MCF 10A (cell line): ENCODE measurements at places on chromosomes 6 and 20. TPM values are rescaled to one million over a fixed set of nuclear protein-coding genes. Genes with fewer than 3 reads are reported as not detected.

DNA sequence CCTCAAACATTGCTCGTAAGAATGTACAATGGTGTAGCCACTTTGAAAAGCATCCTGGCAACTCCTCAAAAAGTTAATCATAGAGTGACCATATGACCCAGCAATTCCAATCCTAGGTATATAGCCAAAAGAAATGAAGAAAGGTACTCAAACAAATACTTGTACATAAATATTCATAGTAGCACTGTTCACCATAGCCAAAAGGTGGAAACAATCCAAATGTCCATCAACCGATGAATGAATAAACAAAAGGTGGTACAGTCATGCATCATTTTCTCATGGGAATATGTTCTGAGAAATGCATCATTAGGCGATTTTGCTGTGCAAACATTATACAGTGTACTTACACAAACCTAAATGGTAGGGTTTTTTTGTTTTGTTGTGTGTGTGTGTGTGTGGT is 74.4 kb upstream of the TBC1D7 start:
- H3K4me1 ChIP-seq = peaks cover 37% of the 10 kb centered on the region
- no peak overlapping the region for H3K27ac ChIP-seq
- no peaks in the 10 kb centered on the region for H3K27me3 ChIP-seq
- DNase-seq = peak; percentile 54

- H3K36me3 ChIP-seq = peaks cover 75% of the 10 kb centered on the region
- H3K4me3 ChIP-seq = peak overlapping the region; percentile 91
Measured at GRCh38 chr20:31718952-31719643, 3.6 kb downstream of the BCL2L1 start.

- H3K4me3 ChIP-seq = no peak overlapping the region
- no peaks in the 10 kb centered on the region for H3K27me3 ChIP-seq
- H3K4me1 ChIP-seq = no peaks in the 10 kb centered on the region
- no peaks in the 10 kb centered on the region for H3K36me3 ChIP-seq
- no peak overlapping the region for H3K27ac ChIP-seq
Measured at GRCh38 chr6:131998255-131998982, 47.2 kb upstream of the CCN2 start.

DNA sequence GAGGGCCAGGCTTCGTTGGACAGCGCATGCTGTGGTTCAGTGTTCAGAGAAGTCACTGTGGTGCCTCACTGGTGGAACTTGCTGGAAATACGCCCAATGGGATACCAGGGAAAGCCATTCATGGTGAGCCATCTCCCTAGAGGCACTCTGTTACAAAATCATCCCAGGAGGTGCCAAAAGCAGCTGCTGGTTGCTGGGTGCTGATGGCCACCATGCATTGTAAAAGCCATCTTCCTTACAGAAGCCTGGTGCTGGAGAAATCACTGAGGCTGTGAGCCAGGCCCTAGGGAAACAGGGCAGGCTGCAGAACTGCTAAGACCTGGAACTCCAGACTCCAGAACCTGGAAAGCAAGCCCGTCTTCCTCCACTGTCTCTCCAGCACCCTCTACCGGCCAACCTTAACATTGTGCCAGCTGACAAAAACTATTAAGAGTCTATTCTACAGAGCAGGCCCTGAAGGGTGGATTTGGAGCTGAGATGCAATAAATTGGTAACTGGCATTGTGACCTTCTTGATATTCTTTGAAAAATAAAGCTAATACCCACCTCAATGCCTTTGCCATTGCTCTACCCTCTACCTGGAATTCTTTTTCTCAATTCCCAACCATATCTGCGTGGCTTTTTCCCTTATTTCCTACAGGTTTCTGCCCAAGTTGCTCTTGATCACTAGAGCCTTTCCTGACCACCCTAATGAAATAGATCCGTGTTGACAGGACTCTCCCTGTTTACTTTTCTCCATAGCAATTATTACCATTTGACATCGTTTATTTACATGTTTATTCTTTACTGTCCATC is 18.5 kb downstream of the SNRPB start:
- no peak overlapping the region for H3K27ac ChIP-seq
- peaks cover 31% of the 10 kb centered on the region for H3K4me1 ChIP-seq
- peak; percentile 81 for DNase-seq
- no peak overlapping the region for H3K4me3 ChIP-seq

GRCh38 chr20:39338469-39339376 is 376.6 kb downstream of the DHX35 start:
- H3K4me1 ChIP-seq = no peaks in the 10 kb centered on the region
- H3K36me3 ChIP-seq = peaks cover 4% of the 10 kb centered on the region
- H3K27ac ChIP-seq = no peak overlapping the region
- no peak for DNase-seq

GRCh38 chr6:109628158-109629000 is 62.6 kb downstream of the AK9 start:
- DNase-seq = no peak
- H3K4me3 ChIP-seq = no peak overlapping the region
- H3K36me3 ChIP-seq = no peaks in the 10 kb centered on the region

DNA sequence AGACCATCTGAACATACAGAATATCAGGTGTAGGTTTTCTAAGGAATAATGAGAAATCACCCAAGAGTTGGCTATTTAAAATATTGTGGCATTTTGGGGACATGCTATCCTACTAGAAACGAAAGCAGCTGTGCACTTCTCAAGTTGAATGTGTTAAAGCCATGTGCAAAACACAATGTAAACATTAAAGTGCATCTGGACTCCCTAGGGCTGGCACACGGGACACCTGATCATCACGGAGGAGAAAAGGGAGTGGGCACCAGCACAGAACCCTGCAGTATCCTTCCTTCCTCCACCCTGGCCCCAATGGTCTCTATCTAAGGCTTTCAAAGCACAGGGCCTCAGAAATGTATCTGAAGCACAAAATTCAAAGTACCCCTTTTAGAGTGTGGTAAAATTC is 94.3 kb downstream of the INSM1 start:
- H3K4me3 ChIP-seq = no peak overlapping the region
- H3K4me1 ChIP-seq = peaks cover 13% of the 10 kb centered on the region
- no peaks in the 10 kb centered on the region for H3K27me3 ChIP-seq
- DNase-seq = no peak
- peaks cover 6% of the 10 kb centered on the region for H3K36me3 ChIP-seq

- no peak for DNase-seq
- peaks cover 56% of the 10 kb centered on the region for H3K27me3 ChIP-seq
- no peaks in the 10 kb centered on the region for H3K36me3 ChIP-seq
- no peak overlapping the region for H3K4me3 ChIP-seq
- H3K27ac ChIP-seq = no peak overlapping the region
Measured at GRCh38 chr20:48794360-48794759, 33.4 kb downstream of the PREX1 start.

GRCh38 chr6:82703230-82703629 is 339.6 kb downstream of the TPBG start:
- H3K36me3 ChIP-seq = no peaks in the 10 kb centered on the region
- H3K27me3 ChIP-seq = no peaks in the 10 kb centered on the region
- H3K27ac ChIP-seq = no peak overlapping the region

- no peaks in the 10 kb centered on the region for H3K27me3 ChIP-seq
- DNase-seq = no peak
- no peaks in the 10 kb centered on the region for H3K36me3 ChIP-seq
- no peak overlapping the region for H3K27ac ChIP-seq
- H3K4me3 ChIP-seq = no peak overlapping the region
Measured at GRCh38 chr6:19772891-19773290, 64.3 kb upstream of the ID4 start.

DNA sequence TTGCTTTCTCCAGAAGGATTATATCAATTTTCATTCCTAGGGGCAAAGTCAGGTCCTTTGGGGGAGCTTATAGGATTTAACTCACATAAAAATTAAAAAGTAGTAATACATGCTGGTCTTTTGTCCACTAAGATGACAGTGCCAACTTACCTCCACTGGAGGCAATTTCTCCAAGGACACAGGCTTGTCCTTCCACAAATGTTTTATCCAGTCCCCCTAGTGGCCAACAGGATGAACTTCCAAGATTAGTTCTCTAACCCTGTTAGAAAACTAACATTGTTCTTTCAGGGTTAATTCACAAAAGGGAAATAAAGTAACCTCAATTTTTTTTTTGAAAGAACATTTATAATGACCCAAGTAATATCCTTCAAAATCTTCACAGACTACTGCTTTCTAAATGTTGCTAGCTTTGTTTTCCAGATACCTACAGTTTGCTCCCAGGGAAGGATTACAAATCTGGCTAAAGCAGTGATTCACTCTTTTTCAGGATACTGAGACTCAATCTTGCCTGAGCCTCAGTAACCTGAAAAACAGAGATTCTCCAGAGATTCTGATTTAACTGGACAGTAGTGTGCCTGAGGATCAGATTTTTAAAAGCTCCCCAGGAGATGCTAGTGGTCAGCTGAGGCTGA is 31.7 kb upstream of the UBR2 start:
- H3K27ac ChIP-seq = no peak overlapping the region
- H3K27me3 ChIP-seq = no peaks in the 10 kb centered on the region
- H3K36me3 ChIP-seq = no peaks in the 10 kb centered on the region

DNA sequence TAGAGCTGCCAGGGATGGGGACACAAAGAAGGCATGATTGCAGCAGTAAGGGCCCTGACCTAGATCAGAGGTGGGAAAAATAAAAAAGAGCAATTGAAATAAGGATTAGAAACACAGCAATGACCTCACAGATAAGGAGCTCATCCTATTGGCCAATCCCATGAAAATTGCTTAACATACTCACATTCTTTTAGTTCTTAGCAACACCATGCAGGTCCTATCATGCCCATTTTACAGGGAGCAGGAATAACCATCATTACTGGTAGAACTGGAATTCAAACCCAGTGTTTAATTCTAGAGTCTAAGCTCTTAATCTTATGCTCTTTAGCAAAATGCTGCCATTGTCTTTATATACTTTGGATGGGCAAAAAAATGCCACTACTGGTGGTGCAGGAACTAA is 267.7 kb downstream of the RNF144B start:
- no peak overlapping the region for H3K4me3 ChIP-seq
- H3K4me1 ChIP-seq = no peaks in the 10 kb centered on the region
- H3K27ac ChIP-seq = no peak overlapping the region
- no peaks in the 10 kb centered on the region for H3K36me3 ChIP-seq
- DNase-seq = peak; percentile 35
- peaks cover 11% of the 10 kb centered on the region for H3K27me3 ChIP-seq

DNA sequence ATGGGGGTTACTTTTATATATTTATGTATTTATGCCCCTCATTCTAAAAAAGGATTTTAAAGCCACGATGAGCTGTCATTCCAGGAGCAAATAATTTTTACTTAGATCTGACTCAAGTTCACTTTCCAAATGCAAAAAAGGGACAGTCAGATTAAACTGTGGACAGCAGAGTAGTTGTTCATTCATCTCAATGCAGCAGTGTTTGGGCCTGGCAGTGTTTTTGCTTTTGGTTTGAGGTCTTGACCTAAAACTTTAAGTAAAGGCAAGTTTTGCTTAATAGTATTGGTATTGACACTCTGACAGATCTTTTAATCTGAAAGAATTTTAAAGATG is 13.9 kb downstream of the JARID2 start:
- no peaks in the 10 kb centered on the region for H3K27me3 ChIP-seq
- H3K27ac ChIP-seq = peak overlapping the region; percentile 81

- H3K27ac ChIP-seq = no peak overlapping the region
- H3K4me3 ChIP-seq = no peak overlapping the region
- no peaks in the 10 kb centered on the region for H3K36me3 ChIP-seq
Measured at GRCh38 chr6:13105139-13105538, 223.2 kb downstream of the TBC1D7 start.

DNA sequence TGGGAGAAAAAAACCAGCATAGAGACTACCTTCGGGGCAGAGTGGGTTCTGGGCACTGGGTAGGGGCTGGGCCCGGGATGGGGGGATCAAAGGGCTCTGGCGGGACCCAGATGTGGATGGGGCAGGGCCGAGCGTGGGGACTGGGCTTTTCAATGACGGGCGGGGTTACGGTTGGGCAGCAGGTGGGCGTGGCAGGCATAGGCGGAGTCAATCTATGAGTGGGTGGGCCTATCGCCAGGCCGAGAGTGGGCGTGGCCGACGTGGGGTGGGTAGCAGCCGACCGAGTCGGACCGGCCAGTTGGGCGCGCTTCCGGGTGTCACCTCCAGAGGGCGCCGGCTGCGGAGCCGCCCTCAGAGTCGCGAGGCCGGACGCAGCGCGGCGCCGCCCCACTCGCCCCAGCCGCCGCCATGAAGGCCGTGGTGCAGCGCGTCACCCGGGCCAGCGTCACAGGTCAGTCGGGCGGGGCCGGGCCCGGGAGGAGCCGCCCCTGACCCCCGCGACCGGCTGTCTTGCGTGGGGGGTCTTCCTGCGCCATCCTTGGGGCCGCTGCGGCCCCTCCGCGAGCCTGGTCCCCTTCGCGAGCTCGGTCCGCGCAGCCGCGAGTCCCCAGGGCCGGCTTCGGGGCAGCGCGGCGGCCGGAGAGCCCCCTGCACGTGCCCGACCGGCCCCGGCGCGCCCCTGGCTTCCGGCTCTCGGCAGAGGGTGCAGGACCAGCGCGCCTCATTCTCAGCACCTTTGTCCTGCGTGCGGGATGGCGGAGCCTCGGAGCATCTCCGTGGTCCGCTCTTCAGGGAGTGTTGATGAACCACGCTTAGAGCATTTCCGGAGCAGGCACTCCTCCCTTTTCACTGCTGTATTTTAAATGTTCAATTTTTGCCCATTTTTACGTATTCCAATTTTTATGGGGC is at the start of gene DTD1:
Gene DTD1 (plus strand): TSS at position 390 of the 909 bp plus-strand sequence. CDS start 19 bp downstream, at position 409.
- peak; percentile 89 for DNase-seq
- peak within 1 kb of the TSS; percentile 96 for H3K27ac ChIP-seq
- H3K27me3 ChIP-seq = no peaks in the 10 kb centered on the region
- H3K4me1 ChIP-seq = peaks cover 18% of the 10 kb centered on the region

DNA sequence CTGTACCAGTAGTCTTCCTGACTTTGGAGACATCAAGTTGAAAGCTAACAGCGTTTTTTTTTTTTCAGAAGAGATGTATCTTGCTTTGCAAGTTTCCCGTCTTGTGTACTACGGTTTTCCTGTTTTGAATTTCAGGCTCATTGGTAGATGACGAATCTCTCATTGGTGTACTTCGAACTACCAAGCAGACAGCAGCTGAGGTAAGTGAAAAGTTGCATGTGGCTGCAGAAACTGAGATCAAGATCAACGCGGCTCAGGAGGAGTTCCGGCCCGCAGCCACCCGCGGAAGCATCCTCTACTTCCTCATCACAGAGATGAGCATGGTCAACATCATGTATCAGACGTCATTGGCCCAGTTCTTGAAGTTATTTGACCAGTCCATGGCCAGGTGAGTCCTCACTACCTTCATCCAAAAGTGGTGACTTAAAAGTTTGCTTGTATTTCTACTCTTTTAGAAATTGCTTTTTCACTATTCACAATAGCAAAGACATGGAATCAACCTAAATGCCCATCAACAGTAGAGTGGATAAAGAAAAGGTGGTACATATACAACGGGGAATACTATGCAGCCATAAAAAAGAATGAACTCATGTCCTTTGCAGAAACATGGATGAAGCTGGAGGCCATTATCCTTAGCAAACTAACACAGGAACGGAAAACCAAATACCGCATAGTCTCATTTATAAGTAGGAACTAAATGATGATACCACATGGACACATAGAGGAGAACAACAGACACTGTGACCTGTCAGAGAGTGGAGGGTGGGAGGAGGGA is 110.6 kb upstream of the GLP1R start:
- H3K27me3 ChIP-seq = no peaks in the 10 kb centered on the region
- H3K4me3 ChIP-seq = no peak overlapping the region
- no peaks in the 10 kb centered on the region for H3K36me3 ChIP-seq
- H3K4me1 ChIP-seq = no peaks in the 10 kb centered on the region
- no peak for DNase-seq

GRCh38 chr6:133749427-133749826 is 139.5 kb upstream of the TCF21 start:
- no peak overlapping the region for H3K27ac ChIP-seq
- peaks cover 6% of the 10 kb centered on the region for H3K4me1 ChIP-seq
- DNase-seq = no peak
- no peaks in the 10 kb centered on the region for H3K36me3 ChIP-seq
- no peak overlapping the region for H3K4me3 ChIP-seq

The DNAH8 gene
- total RNA-seq = not detected in 2 replicates

The CPXM1 gene
- total RNA-seq = not detected in 2 replicates

The LTB gene
- total RNA-seq = 0.37 TPM in 1 of 2 replicates, not detected in the other

The KHDC1L gene
- total RNA-seq = not detected in 2 replicates

The SPATA25 gene
- total RNA-seq = 0.72 and 0.74 TPM in 2 replicates

The SMIM8 gene
- total RNA-seq = 3.2 and 3.7 TPM in 2 replicates

The LTV1 gene
- total RNA-seq = 40.4 and 47.4 TPM in 2 replicates
